A673 (cell line): ENCODE measurements at places on chromosomes 5 and 9. TPM values are rescaled to one million over a fixed set of nuclear protein-coding genes. Genes with fewer than 3 reads are reported as not detected.

Gene FNIP1
- 19.0 and 22.9 TPM in 2 replicates for total RNA-seq

DNA sequence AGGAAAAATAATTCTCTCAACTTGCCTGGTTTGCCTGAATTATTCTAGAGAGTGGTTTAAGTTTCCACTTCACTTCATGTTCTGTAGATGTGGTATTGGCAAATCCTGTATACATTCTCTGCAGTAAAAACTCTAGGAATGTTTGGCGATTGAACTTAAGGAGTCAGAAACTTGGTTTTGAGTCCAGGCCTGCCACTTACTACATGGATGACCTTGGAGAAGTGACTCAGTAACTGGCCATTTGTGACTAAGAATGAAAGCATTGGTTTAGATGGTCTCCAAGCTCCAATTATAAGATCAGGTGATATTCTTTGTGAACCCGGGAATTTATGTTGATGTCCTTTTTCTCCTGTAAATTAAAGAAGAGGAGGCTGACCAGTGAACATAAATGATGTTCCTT lies 233.8 kb downstream of the GAS1 start:
- H3K36me3 ChIP-seq: no peaks in the 10 kb centered on the region
- DNase-seq: no peak
- H3K27ac ChIP-seq: no peak overlapping the region
- no peak overlapping the region for H3K4me3 ChIP-seq

DNA sequence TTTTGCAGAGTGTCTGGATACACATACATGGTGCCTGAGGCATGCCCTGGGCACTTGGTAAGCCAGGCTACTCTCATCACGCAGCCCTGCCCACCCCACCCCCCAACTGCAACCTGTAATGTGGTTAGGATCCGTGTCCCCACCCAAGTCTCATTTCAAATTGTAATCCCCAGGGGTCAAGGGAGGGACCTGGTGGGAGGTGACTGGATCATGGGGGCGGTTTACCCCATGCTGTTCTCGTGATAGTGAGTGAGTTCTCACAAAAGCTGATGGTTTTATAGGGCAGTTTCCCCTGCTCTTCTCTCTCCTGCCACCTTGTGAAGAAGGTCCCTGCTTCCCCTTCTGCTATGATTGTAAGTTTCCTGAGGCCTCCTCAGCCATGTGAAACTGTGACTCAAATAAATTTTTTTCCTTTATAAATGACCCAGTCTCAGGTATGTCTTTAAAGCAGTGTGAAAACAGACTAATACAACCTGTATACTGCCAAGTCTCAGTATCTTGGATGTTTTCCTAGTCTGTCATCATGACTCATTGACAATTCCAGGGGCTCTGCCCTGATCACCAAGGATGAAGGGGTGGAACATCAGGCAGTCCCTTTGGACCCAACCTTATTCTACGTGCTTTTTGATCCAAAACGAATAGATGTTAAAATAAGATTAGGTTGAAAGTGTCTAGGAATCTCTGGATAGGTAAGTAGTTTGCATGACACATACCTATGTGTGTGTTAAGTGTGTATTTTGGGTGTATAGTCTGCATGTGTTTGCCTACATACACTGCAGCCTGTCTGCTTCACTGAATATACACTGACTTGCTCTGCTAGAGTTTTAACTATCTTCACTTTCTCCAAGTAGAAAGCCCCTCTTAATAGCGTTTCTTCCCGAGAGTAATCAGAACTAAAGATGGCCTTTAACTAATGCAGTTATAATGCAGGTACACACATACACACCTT lies 293.8 kb downstream of the SLIT3 start:
- H3K4me3 ChIP-seq: no peak overlapping the region
- H3K36me3 ChIP-seq: no peaks in the 10 kb centered on the region
- H3K27me3 ChIP-seq: peaks cover 45% of the 10 kb centered on the region
- H3K27ac ChIP-seq: no peak overlapping the region
- DNase-seq: no peak
- H3K4me1 ChIP-seq: no peaks in the 10 kb centered on the region

DNA sequence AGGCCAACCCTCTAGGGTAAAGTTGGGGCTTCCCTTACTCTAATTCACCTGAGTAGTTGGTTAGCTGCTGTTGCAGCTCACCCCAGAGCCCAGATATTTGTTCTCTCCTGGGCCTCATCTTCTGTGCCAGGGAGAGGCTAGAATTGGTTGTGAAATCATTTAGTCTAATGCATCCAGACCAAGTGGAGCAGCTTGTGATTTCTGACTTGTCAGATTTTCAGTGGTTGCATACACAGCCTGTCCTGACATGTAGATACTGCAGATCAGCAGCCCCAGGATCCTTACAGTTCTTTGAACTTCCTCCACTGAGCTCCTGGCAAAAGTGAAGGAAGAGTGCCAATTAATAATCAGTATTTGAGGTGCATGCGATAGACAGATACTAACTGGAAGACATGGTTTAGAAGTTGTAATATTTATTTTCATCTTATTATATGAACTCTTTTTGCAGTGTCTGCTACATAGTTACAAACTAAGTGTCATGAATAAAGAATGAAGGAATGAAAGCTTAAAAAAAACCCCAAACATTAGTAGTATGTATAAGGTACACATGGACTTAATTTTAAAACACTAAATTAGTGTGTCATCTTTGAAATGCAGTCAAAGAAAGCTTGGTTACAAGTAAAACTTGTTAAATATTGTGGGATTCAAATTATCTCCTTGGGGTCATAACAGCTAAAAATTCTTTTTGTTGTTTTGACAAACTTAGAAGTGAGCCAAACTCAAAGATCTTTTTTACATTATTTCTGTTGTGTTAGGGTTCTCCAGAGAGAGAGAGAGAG lies 128.5 kb downstream of the VPS13A start:
- no peak overlapping the region for H3K4me3 ChIP-seq
- H3K4me1 ChIP-seq: no peaks in the 10 kb centered on the region

DNA sequence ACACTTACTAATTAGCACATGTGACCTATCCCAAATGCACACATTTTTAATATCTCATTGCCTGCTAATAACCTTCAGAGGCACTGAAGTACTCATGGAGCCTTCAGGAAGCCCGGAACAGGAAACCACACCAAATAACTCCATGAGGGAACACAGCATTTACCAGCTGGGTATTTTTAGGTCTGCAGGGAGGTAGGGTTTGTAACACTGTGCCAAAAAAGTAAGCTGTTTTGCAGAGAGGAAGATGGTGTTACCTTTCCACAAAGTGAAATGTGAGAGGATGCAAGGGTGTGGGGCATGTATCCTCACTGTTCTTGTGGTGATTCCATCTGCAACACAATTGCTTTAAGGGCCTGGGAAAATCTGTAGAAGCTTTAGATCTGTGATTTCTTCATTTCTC lies 64.4 kb downstream of the NUDT12 start:
- H3K36me3 ChIP-seq: no peaks in the 10 kb centered on the region
- H3K27me3 ChIP-seq: no peaks in the 10 kb centered on the region
- H3K4me1 ChIP-seq: no peaks in the 10 kb centered on the region

DNA sequence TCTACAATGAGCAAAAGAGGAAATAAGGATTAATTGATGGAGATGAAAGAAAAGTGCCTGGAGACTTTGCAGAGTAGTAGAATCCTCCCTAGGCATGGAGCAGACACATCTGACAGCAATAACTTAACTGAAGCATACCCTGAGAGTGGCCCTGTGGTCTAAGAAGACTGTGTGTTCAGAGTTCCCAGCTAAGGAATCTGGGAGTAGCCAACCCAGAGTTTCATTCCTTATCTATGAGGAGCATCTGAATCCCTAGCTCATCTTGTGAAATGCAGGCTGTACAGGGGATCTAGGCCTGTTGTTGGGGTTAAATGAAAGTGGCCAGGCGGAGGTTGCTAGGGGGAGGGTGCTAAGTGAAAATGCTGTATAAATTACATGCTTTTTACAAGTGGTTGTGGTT lies 233.1 kb upstream of the FBXL7 start:
- no peaks in the 10 kb centered on the region for H3K36me3 ChIP-seq
- H3K27me3 ChIP-seq: no peaks in the 10 kb centered on the region
- no peak for DNase-seq
- no peak overlapping the region for H3K27ac ChIP-seq
- no peak overlapping the region for H3K4me3 ChIP-seq
- no peaks in the 10 kb centered on the region for H3K4me1 ChIP-seq

- H3K36me3 ChIP-seq: no peaks in the 10 kb centered on the region
- H3K4me1 ChIP-seq: no peaks in the 10 kb centered on the region
- no peak overlapping the region for H3K4me3 ChIP-seq
These were observed 20.5 kb upstream of the RALGPS1 start for GRCh38 chr9:126894052-126894603.

- peaks cover 8% of the 10 kb centered on the region for H3K36me3 ChIP-seq
- H3K4me1 ChIP-seq: no peaks in the 10 kb centered on the region
- DNase-seq: no peak
- no peak overlapping the region for H3K4me3 ChIP-seq
- H3K27me3 ChIP-seq: no peaks in the 10 kb centered on the region
These were observed 15.8 kb downstream of the MGAT1 start for GRCh38 chr5:180786531-180787398.

GRCh38 chr5:122719991-122720746 lies 54.7 kb upstream of the SNX2 start:
- no peak for DNase-seq
- H3K27me3 ChIP-seq: no peaks in the 10 kb centered on the region
- H3K36me3 ChIP-seq: no peaks in the 10 kb centered on the region

Gene CDK9
- 68.0 and 77.7 TPM in 2 replicates for total RNA-seq

DNA sequence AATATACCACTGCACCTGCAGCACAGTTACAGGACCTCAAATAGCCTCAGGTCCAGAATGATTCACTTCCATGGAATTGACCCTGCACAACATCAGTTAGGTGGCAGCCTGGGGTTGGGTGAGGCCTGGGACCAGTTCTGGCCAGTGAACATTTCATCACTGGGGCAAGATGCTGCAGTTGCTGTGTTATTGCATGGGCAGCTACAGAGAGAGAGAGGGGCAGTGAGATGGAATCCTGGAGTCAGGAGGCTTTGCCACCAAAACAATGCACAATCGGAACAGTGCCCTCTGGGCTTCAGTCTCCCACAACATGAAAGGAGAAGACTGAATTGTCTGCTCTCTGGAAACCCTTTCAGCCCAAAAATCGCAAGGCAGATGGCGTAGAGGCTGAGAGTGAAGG lies 51.8 kb downstream of the SH3TC2 start:
- H3K27ac ChIP-seq: no peak overlapping the region
- no peak for DNase-seq
- H3K36me3 ChIP-seq: no peaks in the 10 kb centered on the region
- H3K4me3 ChIP-seq: no peak overlapping the region
- no peaks in the 10 kb centered on the region for H3K4me1 ChIP-seq
- H3K27me3 ChIP-seq: no peaks in the 10 kb centered on the region

Gene MLANA
- total RNA-seq: not detected in 2 replicates

- no peaks in the 10 kb centered on the region for H3K4me1 ChIP-seq
- no peak for DNase-seq
- no peaks in the 10 kb centered on the region for H3K36me3 ChIP-seq
- no peak overlapping the region for H3K27ac ChIP-seq
- no peaks in the 10 kb centered on the region for H3K27me3 ChIP-seq
These were observed 142.2 kb downstream of the MED27 start for GRCh38 chr9:131937451-131937850.

DNA sequence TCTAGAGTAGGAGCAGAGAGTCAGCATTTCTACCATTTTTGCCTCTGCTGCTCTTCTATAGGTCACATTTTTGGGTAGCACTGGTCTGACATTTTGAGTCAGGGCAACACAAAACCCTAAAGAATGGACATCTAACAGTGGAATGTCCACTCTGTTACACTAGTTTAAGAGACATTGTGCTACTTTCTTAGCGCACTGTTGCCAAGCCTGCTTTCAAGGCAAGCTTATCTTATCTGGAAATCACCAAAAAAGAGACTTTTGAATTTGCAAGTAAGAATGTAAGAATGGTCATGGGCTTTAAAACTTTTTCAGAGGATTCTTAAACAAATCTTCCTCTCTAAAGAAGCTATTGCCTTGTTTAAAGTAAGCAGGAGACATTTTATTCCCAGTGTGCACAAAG lies 73.0 kb upstream of the STARD4 start:
- no peaks in the 10 kb centered on the region for H3K4me1 ChIP-seq
- DNase-seq: no peak
- H3K4me3 ChIP-seq: no peak overlapping the region

DNA sequence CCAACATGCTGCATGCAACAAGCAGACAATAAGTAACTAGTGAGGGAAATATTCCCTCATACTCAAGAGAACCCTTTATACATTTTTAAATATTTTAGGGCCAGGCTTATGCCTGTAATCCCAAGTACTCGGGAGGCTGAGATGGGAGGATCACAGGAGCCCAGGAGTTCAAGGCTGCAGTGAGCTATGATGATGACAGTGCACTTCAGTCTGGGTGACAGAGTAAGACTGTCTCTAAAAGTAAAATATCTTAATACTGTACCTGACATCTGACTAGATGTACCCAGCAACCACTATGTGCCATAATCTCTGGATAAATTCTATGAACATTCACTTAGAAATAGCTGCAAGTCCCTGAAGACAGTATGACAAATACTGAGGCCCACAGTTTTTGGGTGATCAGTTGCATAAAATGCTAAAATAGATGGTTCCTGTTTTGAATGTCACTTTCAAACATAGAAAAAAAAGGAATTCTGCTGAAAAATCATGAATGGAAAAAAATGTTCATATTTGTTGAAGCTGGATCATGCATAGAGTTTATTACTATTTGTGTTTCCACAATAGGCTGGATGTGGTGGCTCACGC lies 2.0 kb upstream of the C5orf15 start:
- no peaks in the 10 kb centered on the region for H3K27me3 ChIP-seq
- H3K27ac ChIP-seq: peak overlapping the region; percentile 92
- H3K4me1 ChIP-seq: peaks cover 9% of the 10 kb centered on the region
- no peak overlapping the region for H3K4me3 ChIP-seq
- H3K36me3 ChIP-seq: peaks cover 26% of the 10 kb centered on the region

GRCh38 chr5:90899014-90899604 lies 340.5 kb downstream of the ADGRV1 start:
- no peaks in the 10 kb centered on the region for H3K27me3 ChIP-seq
- H3K36me3 ChIP-seq: no peaks in the 10 kb centered on the region
- DNase-seq: no peak
- peaks cover 6% of the 10 kb centered on the region for H3K4me1 ChIP-seq
- no peak overlapping the region for H3K4me3 ChIP-seq

- peaks cover 16% of the 10 kb centered on the region for H3K27me3 ChIP-seq
- no peaks in the 10 kb centered on the region for H3K36me3 ChIP-seq
These were observed 7.8 kb upstream of the ANKH start for GRCh38 chr5:14879393-14879792.

Gene TAS2R1
- not detected in 2 replicates for total RNA-seq

GRCh38 chr5:114411380-114411931 lies 49.6 kb downstream of the KCNN2 start:
- no peak overlapping the region for H3K4me3 ChIP-seq
- no peak overlapping the region for H3K27ac ChIP-seq
- no peaks in the 10 kb centered on the region for H3K4me1 ChIP-seq
- no peak for DNase-seq
- H3K27me3 ChIP-seq: no peaks in the 10 kb centered on the region

GRCh38 chr9:20015427-20015931 lies 226.6 kb upstream of the SLC24A2 start:
- H3K27ac ChIP-seq: peak overlapping the region; percentile 78
- no peaks in the 10 kb centered on the region for H3K27me3 ChIP-seq
- no peak overlapping the region for H3K4me3 ChIP-seq
- H3K36me3 ChIP-seq: no peaks in the 10 kb centered on the region
- peak; percentile 93 for DNase-seq
- peaks cover 14% of the 10 kb centered on the region for H3K4me1 ChIP-seq

- no peaks in the 10 kb centered on the region for H3K4me1 ChIP-seq
- H3K36me3 ChIP-seq: no peaks in the 10 kb centered on the region
- no peaks in the 10 kb centered on the region for H3K27me3 ChIP-seq
- no peak overlapping the region for H3K27ac ChIP-seq
These were observed 3.2 kb upstream of the C5orf63 start for GRCh38 chr5:127076315-127077129.

Gene TERT
- total RNA-seq: 14.2 and 17.1 TPM in 2 replicates

- DNase-seq: peak; percentile 80
- no peaks in the 10 kb centered on the region for H3K27me3 ChIP-seq
- peaks cover 8% of the 10 kb centered on the region for H3K36me3 ChIP-seq
- no peak overlapping the region for H3K4me3 ChIP-seq
These were observed 825 bp upstream of the TOR4A start for GRCh38 chr9:137276473-137277328.
